ENCODE measurements at places on chromosomes 16 and 17.

- no peak for DNase-seq
These were observed 24.8 kb downstream of the RPGRIP1L start for GRCh38 chr16:53678756-53679343.

DNA sequence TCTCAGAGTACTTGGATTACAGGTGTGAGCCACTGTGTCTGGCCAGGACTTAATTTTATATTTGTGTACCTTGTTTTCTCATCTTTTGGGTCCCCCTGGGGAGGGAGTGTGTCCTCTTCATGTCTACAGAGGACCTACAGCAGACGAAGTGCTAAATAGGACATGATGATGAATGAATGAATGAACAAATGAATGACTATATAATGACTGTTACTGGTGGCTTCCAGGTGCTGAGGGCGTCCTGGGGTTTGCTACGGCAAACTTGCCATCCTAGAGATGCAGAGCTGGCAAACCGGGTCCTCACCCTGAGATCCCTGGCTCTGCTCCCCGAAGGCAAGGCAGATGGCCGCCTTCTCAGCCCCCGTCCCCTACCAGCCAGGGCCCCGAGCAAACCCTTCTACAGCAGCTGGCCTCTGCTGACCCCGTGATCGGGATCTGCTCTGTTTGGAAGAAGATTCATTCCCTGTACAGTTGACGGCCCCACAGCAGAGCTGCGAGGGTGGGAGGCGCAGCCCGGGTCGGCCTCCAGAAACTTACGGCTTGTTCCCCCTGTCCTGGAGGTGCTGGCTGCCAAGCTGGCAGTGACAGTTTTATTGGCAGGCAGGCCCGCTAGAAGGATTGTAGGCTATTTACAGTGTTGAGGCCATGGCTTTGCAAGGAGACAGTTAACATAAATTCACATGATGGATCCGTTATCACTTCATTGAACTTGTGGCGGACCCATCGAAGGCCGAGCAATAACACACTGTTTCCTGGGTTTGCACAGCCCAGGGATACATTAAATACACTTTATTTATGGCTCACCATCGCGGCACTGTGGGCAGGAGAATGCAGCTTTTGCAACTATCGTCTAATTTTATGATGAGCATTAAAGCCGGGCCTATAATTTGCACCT is 197.7 kb upstream of the GSE1 start:
- no peak for DNase-seq

DNA sequence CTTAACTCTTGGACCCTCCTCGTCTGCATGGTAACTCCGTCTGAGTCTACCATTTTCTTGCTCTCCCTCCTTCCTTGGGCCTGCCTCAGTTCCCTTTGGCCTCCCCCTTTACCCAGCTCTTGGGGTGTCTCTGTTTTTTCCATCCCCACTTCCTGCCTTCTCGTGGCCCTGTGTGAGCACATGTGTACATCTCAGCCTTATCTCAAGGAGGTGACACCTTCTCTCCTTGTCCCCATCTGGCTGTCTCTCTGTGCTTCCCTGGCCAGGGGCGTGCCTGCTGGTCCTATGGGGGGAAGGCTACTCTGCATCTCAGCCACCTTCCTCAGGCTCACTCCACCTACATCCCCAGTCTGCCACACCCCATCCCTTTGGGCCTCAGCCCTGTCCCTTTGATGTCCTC is 6.6 kb downstream of the CTF1 start:
- DNase-seq: no peak

GRCh38 chr16:79792076-79792475 is 191.5 kb upstream of the MAF start:
- no peak for DNase-seq

DNA sequence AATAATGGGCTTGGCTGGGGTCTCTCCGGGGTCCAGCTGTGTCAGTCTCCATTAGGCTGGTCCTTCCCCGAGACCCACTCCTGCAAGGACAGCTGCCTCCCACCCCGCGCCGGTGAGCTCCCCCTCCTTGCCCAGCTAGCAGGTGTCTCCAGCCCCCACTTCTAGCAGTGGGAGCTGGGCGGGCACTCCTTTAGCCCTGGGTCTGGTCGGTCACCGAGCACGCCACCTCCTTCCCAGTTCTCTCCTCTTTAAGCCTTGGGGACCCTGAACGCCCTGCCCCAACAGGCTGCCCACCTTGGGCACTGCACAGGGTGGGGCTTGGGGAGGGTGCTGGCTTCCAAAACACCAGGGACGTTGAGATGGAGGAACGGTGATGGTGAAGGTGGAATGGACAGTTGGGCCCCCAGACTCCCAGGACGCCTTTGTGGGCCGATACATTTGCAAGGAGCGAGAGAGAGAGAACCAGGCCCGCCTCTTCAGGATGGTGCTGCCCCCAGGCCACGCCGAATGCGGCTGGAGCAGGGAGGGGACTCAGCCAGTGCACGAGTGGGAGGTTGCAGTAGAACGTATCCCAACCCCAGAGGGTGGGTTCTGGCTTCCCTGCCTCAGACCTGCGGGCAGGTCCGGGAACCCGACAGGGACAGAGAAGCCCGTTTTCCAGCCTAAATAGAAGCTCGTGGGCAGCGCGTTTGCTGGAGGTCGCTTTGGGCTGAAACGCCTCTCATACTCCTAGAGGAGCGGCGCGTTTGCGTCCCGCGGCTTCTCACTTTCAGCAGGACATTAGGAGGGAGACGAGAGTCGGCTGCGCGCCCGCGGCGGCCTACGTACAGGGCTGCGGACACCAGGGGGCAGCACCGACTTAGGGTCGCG is 10.7 kb downstream of the TBX2 start:
- no peak for DNase-seq

GRCh38 chr17:68383443-68384321 is 73.6 kb downstream of the WIPI1 start:
- no peak for DNase-seq

Data from stimulated activated CD4-positive, alpha-beta T cell treated with anti-CD3 and anti-CD28 coated beads, Interleukin-12 subunit alpha, Interleukin-12 subunit beta, amount 100 ng/mL, for 24 hours (primary cell).